ENCODE measurements at places on chromosomes 11 and 22.

GRCh38 chr11:38226684-38227083 lies 1628.6 kb upstream of the RAG2 start:
- DNase-seq: no peak

- no peak for DNase-seq
These were observed 48.0 kb downstream of the IGLL5 start for GRCh38 chr22:22935546-22936157.

DNA sequence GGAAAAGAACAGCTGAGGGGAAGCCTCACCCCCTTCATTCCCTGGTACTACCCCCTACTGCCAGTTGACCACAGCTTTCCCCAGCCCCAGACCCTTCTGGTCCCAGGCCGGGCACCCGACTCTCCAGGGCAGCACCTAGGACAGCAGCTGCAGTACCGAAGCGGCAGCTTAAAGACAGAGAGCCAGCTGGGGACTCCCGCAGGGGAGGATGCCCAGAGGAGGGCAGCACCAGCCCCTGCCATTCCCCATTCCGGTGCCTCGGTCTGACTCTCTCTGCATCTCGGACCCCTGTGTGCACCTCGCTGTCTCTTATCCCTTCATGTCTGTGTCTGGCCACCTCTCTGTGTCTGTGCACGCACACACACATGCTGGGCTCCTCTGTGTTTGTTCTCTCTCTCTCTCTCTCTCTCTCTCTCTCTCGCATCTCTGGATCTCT lies 9.4 kb downstream of the IGSF9B start:
- peak; percentile 7 for DNase-seq

- DNase-seq: no peak
These were observed 13.1 kb upstream of the RAB38 start for GRCh38 chr11:88188251-88188931.

GRCh38 chr22:32949391-32950173 lies 108.6 kb downstream of the SYN3 start:
- DNase-seq: no peak

- DNase-seq: no peak
These were observed 61.3 kb downstream of the BCL2L13 start for GRCh38 chr22:17699696-17700340.

DNA sequence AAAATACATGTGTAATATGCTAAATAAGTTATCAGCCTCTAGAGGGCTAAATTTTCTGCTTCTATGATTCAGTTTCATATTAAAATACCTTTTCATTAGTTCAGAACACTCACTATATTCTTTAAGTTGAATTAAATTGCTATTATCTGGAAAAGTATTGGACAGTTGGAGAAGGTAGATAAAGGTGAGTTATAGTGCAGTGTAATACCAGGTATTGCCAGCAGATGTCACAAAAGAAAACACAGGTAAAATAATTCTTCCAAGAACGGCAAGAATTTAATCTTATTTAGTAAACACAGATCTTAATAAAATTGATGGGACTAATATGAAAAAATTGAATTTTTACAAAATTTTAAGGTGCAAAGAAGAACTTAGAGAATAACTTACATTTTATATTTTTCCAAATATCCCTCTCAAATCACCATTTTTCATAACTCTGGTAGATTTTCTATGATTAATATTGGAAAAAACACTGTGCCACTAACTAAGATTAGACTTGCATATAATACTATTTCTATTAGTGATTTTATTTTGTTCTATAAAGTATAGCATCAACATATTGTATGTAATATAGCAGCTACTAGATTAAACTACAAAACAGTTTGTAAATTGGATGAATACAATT lies 1.7 kb upstream of the LRRC4C start:
- DNase-seq: peak; percentile 2

GRCh38 chr22:28373831-28374230 lies 305.8 kb downstream of the TTC28 start:
- no peak for DNase-seq

GRCh38 chr22:38467904-38468442 lies at the start of gene KDELR3:
Gene KDELR3, plus strand, starts transcription at chr22:38468096. Its CDS starts 138 bp downstream, at chr22:38468234.
- DNase-seq: no peak

GRCh38 chr22:31800065-31800464 lies 46.2 kb downstream of the DEPDC5 start:
- no peak for DNase-seq

DNA sequence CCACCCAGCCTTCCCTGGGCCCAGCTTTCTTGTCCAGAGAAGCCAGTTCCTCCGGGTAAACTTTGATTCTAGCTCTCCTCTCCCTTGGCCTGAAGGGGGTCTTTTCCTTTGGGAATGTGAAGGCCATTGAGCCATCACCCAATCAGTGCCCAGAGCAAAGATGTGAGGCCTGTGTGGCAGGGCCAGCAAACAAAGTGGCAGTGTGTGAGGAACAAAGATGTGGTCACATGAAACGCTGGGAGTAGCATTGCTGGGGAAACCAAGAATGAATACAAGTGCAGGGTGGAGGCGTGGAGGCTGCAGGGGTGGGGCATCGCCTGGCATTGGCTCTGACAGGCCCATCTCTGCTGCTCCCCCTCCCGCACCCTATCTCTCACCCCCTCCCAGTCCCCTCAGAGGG lies 91.9 kb upstream of the BID start:
- DNase-seq: no peak

DNA sequence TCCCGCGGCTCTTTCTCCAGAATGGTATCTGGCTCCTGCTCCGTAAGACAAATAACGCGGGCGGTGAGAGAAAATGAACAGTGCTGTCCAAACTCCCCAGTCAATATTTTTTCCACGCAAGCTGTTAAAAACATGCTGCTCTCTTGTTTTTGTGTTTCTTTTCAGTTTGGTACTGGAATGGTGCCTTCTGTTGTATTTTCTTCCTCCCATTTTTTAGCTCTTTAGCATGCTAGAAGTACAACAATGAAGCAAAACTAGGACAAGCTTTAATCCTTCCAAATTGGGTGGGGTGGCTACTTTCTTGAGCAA lies 599 bp upstream of the PPP2R1B start:
- no peak for DNase-seq

DNA sequence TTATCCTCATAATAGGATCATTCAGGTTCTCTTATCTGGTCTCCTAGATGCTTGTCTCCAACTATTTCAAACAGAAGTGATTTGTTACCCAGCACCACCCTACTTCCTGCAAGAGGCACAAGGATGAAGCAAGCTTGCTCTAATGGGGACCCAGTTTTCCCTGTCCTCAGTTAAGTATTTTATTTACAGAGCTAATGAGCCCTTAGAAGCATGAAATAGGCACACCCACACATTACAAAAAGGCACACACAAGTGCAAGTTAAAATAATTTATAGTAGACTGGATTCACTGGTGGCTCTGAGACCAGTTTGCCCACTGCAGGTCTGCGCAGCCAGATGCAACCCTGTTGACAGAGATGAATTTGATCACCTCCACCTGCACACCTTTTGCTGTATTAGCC lies 167.5 kb downstream of the KIRREL3 start:
- no peak for DNase-seq

DNA sequence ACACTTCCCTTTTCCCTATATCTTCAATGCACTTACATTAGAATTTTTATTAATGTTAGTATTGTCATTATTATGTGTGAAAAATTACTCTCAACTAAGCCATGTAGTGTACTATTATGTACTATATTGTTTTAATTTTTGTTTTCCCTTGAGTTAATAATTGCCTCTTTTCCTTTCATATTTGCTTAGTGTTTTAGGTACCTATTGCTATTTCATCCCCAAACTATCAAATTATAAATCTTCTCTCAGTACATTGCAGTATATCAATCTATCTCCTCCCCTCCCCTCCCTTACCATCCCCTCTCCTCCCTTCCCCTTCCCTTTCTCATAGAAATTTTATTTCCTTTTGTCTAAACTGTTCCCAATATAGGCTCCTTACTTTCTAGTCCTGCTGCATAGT lies 12.8 kb upstream of the TENM4 start:
- no peak for DNase-seq

- DNase-seq: peak; percentile 42
These were observed 26.5 kb downstream of the MYO7A start for GRCh38 chr11:77154381-77155081.

- peak; percentile 89 for DNase-seq
These were observed at the start of gene XBP1 for GRCh38 chr22:28800308-28801041. Gene XBP1, minus strand, starts transcription at chr22:28800569.

DNA sequence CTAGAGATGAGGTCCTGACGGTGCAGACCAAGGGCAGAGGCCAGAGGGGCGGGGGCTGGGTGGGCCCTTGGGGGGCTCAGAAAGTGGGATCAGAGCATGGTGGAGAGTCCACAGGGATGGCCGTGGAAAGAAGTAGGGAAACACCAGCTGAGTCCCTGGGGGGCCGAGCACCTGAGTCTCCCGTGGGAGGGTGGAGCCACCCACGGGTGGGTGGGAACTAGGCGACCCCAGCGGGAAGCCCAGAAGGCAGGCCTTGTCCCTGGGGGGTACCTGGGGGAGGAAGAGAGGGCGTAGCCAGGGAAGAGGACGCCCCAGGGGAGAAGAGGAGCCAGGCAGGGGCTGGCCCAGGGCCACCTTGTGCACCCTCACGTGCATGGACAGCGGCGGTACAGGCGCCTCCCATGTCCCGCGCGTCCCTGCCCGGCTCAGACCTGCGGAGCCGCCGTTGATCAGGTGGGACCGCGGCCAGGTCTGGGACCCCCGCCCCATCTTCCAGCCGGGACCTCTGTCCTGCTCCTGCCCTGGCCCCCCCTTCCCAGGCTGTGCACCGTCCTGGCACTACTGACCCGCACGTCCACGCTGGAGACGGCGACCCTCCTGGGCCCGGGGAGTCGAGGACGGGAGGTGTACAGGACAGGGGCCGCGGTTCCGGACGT lies 10.2 kb downstream of the CRELD2 start:
- DNase-seq: no peak

GRCh38 chr22:19679522-19680101 lies 34.7 kb upstream of the SEPTIN5 start:
- DNase-seq: no peak

DNA sequence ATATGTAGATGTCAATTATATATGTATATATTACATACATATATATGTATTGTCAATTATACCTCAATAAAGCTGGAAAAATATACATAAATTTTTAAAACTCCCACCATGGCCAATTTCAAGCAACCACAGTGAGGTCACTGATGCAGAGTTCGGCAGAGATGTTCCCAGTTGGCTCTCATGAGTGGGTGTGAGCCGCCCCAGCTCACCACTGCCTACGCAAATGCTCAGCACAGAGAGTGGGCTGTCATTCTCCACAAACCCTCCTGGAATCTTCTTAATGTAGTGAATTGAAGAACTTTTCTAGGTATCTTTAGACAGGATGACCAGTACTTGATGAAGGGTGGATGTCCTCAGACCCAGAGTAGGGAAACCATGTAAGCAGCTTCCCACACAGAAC lies 96.6 kb upstream of the TMEM45B start:
- no peak for DNase-seq

DNA sequence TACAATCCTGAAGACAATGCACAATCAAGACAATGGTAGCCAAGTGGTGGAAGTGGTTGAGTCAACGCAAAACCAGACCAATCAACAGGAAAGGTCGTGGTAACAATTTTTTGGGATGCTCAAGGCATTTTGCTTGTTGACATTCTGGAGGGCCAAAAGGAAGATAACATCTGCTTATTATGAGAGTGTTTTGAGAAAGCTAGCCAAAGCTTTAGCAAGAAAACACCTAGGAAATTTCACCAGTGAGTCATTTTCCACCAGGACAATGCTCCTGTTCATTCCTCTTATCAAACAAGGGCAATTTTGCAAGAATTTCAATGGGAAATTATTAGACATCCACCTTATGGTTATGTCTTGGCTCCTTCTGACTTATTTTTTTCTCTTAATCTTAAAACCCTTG lies 1932.2 kb upstream of the RAG2 start:
- no peak for DNase-seq

DNA sequence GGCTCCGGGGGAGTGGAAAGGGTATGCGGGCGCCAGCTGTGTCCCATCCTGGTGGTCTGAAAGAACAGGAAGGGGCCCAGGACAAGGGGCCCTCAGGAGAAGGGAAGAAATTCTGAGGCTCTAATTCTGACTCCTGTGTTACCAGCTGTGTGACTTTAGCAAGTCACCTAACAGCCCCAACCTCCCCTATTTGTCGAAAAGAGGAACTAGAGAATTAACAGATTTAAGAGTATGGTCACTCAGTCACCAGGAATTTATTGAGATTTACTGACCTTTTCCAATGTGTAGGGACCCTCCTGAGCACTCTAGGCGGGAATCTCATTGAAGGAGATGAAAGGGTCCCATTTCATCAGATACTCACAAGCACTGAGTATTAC lies 14.6 kb downstream of the RPS6KA4 start:
- no peak for DNase-seq

DNA sequence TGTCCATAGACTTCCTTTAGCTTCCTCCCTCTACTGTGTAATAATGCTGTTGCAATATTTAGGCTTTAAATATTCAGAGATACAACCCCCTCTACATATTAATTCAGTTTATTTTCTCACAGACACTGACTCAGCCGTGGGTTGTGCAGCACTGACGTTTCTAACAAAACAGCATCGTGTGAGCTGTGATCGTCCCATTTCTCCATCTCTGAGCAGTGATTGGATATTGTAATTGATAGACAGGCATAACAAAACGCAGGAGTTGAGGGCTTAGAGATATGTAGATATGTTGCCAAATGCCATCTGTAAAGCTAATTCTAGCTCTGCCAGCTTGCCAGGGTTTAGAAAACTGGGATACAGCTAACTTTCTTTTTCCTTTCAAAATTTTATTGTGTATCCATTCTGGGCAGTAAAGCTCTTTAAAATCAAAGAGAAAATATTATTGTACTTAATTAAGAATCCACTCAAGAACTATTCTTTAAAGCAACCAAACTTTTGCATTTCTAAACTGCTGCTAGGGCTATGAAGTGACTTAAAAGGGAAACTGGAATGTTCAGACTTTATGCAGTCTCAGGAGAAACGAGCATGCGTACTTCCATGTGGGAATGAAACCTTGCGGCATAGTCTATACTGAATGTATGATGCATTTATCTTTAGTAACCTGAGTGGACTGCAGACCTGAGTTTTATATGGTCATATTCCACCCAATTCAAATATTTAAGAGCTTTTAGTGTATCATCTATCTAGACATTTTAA lies 22.7 kb downstream of the BTBD10 start:
- no peak for DNase-seq

- no peak for DNase-seq
These were observed 37.8 kb downstream of the KCNQ1OT1 start for GRCh38 chr11:2662024-2662312.

DNA sequence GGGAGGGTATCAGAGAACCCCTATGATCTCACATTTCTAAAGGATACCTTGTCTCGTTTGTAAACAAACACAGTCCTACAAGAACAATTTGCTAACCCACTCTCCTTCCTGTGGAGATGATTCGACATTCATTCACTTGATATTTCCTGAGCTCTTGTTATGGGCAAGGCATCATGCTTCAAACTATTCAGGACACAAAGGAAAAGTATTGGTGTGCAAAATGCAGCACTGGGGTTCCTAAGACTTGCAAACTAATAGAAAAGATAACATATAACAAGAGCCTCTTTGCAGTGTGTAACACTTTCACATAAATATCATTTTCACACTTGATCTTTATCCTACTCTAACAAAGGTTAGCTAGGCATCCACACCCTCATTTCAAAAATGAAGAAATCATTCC lies 211.5 kb upstream of the BLID start:
- DNase-seq: no peak

GRCh38 chr11:76237000-76237649 lies 30.8 kb upstream of the WNT11 start:
- no peak for DNase-seq

GRCh38 chr11:11514246-11514645 lies 107.6 kb downstream of the GALNT18 start:
- DNase-seq: no peak

- DNase-seq: no peak
These were observed 156.0 kb upstream of the CADM1 start for GRCh38 chr11:115660030-115660805.

Measured in KG1 (cell line).